ENCODE measurements at places on chromosomes 1 and 21. TPM values are rescaled to one million over a fixed set of nuclear protein-coding genes. Genes with fewer than 3 reads are reported as not detected.

GRCh38 chr1:55813618-55814017 is 598.5 kb upstream of the USP24 start:
- no peak for DNase-seq

DNA sequence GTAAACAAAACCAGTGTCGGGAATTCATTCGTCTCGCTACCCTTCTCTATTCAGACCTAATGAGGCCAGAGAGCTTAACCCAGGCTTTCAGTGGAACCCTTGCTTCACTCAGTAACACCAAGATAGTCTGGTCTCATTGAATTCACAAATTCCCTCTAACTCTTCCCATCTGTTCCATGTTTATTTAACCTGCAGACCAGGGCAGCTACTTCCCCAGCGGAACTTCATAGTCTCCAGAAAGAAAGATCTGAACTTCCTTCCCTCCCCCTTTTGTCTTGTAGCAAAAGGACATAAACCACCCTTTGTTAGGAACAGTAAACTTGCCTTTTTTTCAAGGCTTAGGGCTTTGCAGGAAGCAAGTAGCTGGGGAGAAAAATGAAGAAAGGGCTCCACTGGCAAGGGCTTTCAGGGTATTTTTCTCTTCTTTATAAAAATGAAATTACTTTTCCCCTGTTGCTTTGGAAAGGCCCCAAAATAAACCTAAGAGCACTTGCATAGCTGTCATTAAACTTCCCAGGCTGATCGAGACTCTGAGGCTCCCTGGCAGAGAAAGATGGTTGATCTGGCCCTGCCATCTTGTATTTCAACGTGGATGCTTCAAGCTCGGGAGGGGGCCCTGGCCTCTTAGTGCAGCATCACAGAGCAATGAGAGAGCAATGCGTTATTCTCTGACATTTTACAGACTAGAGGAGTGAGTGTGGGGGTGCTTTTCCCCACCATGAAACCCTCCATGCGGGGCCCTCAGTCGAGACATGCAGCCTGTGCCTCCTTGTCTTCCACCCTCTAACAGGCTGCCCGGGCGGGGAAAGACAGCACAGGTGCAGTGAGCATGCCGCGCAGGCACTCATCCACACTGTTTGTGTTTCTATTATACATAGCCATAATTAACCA is 30.0 kb downstream of the MIS18A start:
- DNase-seq = no peak

MAP7D1 gene
- 177 TPM for total RNA-seq

ADAMTS5 gene
- total RNA-seq = 52.2 TPM

REG4 gene
- total RNA-seq = not detected

Measured in chondrocyte (in vitro differentiated cells).